EL (cell line): ENCODE measurements at places on chromosomes 4 and X.
A peak's percentile ranks its signal among the peaks of the same experiment; 100 is the strongest.

GRCh38 chr4:77308843-77309242, 151.8 kb downstream of the CCNG2 start:
- peak; percentile 17 for DNase-seq

- DNase-seq, result no peak
Measured at GRCh38 chr4:105710012-105710600, 1.5 kb downstream of the GSTCD start.

DNA sequence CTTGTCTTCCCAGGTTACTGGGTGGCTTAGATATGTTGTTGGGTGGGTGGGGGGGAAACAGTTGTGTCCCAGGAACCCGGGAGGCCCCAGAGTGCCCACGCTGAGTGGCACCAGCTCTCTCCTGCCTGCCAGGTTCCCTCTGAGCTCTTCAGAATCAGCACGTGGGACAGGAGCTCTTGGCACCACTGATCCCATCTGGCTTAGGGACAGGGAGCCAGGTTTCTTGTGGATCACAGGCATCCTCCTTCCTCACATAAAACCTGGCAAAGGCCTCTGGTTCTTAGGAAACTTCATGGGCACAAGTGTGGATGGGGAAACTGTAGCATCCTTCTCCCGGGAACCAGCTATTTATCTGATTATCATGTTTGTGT, 3.4 kb downstream of the GPR78 start:
- DNase-seq, result no peak

GRCh38 chr4:167774646-167775045, 317.7 kb upstream of the ANXA10 start:
- DNase-seq, result peak; percentile 31

- DNase-seq, result no peak
Measured at GRCh38 chr4:186762361-186762760, 38.7 kb upstream of the FAT1 start.

DNA sequence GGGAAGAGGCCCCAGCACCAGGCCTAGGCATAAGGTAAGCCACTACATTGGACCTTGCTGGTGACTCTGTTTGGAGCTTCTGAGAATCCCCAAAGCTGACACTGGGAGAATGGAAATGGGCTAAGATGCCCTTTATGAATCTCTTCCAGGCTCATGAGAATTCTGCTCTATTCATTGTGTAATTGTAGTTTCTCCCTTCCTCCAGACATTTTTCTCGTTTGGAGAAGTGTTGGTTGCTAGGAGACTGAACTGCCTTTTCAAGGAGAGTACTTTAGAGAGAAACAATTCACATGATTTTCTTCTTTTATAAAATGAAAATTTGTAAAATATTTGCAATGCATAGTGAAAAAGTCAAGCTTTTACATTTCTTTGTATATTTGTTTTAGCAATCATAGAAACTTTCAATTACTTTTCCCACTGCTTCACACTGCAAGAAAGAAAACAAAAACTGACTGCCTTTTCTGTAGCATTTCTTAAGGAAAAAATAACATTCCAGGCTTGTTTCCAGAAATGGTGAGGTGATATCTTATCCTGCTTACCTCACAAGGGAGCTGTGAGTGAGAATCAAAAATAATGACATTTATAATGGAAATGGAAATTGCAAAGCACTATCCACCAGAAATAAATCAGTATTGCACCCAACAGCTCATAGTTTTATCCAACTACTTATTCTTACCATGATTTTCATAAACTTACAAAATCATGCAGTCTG, 24.9 kb upstream of the DCHS2 start:
- no peak for DNase-seq

- no peak for DNase-seq
Measured at GRCh38 chr4:97121493-97121892, 1021.8 kb downstream of the STPG2 start.

GRCh38 chr4:110586131-110586850, 36.6 kb downstream of the PITX2 start:
- peak; percentile 59 for DNase-seq

- DNase-seq, result no peak
Measured at GRCh38 chr4:102683881-102684609, 76.7 kb downstream of the MANBA start.

DNA sequence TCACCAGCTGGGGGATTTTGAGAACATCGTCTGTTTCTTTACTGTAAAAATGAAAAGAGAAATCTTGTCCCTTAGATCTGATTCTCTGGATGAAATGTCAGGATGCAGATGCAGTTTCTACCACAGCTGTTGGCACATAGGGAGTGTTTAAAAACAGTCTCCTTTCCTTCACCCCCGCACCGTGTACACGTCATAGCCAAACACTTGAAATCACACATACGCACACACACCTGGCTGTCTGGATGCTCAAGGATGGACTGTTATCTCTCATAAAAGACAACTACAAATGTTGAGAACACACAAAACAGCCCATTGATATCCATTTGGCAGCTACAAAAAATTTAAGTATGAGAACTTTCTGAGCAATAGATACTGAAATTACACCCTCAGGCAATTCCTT, 275.8 kb upstream of the CLNK start:
- DNase-seq, result no peak

DNA sequence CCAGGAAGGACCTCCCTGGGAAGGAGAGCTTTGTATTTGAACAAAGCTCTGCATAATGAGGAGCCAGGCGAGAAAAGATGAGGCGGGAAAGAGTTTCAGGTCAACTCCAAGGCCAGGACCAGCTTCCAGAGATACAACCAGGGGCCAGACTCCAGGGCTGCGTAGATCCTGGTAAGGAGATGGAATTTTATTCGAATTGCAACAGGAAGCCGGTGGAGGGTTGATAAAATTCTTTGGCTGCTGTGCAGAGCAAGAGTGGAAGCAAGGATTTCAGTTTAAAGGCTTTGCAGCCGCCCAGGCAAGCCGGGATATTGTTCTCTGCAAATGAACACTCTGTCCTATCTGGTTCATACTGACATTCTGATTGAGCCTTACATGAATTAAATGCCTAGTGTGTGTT, 40.2 kb upstream of the CBR4 start:
- DNase-seq, result no peak

DNA sequence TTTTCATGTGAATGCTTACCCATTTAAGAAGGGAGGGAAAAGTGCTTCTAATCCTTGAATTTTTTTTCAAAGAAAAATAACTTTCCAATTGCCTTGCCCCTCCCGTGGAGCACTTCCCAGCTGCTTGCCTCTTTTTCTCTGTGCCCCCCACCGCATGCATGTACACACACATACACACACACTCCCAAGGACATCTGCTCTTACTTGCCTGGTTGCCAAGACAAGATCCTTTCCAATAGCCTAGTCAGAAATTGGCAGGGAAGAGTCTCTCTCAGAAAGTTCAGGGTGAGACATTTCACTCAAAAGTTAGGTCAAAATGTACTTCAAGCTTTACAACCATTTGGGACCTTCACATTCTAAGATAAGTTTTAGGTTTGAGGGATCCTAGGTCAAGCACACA, 10.9 kb downstream of the HHIP start:
- DNase-seq, result no peak

- no peak for DNase-seq
Measured at GRCh38 chr4:41181037-41181436, 33.3 kb downstream of the APBB2 start.

DNA sequence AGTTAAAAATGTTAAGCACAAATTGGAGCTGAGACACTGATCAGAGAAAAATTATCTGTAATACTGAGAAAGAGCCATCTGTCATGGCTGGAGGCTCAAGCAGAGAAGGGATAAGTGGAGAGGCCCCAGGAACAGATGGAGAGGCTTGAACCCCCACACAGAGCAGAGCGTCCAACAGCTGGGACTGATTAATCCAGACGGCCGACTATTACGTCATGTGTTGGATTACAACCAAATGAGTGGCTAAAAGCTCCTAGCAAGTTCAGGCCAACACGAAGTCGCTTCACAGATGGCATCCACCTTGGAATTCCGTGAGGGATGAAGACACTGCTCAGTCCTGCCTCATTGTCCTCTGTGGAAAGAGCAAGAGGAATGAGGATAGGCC, 57.7 kb upstream of the ATXN3L start:
- peak; percentile 86 for DNase-seq

GRCh38 chrX:19887911-19888879, 795 bp upstream of the SH3KBP1 start:
- DNase-seq, result peak; percentile 77

DNA sequence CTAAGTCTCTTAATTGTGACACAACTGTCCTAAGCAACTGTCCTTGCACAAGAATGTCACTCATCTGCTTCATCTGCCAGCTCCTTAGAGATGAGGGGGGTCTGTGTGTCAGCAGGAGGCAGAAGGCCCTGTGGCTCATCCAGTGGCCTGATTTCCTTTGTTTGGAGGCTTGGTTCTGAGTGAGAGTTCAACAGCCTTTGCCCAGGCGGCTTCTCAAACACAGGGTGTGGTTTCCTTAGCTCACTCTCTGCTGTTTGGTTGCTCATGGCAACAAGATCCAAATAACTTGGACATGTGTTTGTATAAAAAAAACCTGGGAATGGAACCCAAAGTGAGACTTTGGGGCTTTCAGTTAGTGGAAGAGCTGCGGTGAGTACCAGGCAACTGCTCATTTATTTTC, 46.6 kb downstream of the MAP7D3 start:
- peak; percentile 57 for DNase-seq

DNA sequence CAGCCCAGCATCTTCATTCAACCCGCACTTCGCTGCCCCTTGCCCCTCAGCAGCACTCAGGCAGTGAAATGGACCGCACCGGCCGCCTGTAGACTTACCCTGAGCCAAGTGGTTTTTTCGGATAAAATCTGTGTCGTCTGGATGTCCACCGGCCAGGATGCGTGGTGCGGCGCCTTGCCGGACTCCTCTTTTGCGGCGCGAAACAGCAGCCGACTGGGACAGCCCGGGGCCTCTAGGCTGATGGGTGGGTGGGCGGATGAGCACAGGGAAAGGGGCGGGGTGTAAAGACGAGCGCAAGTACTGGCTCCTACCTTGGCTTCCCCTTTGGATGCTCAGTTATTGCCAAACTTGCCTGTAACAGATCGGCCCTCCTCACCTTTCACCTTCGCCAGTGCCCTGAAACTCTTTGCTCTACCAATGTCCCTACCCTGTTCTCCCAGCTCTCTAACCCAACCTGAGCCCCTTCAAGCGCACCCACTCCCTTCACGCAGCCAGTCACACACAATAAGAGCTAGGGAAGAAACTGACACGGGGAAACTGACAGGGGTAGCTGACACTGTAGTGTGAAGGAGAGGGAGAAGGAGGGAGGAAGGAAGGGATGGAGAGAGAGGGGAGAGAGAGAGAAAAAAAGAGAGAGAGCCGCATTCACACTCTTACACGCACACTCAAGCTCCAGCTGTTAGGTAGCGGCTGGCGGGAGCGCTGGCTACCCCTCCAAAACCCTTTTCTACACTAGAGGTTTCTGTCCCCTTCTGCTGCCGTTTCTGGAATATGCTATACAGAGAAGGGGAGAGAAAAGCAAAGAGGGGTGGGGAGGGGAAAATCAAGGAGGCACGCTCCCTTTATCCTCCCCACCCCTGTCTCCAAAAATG, 559 bp downstream of the TRPC5 start:
- no peak for DNase-seq

GRCh38 chr4:85928775-85929591, 430.9 kb downstream of the MAPK10 start:
- DNase-seq, result peak; percentile 54

DNA sequence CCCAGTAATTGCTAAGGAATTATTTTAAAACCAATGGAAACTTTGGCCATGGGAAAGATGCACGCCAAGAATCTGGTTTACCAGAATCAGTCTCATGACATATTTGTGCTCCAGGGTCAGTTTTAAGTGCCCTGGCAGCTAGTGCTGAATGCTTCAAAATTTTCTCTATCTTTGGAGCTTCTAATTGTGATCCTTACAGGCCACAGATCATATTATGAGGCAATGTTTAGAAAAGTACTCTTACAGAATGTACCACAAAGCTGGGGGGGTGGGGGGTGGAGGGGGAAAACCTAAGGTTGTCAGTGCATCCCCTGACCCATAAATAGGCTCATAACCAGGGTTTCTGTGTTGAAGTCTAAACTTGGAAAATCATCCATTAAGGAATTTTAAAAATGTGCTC, 514.5 kb downstream of the INPP4B start:
- peak; percentile 53 for DNase-seq

GRCh38 chrX:133405498-133406185, 9.6 kb downstream of the GPC4 start:
- DNase-seq, result no peak

DNA sequence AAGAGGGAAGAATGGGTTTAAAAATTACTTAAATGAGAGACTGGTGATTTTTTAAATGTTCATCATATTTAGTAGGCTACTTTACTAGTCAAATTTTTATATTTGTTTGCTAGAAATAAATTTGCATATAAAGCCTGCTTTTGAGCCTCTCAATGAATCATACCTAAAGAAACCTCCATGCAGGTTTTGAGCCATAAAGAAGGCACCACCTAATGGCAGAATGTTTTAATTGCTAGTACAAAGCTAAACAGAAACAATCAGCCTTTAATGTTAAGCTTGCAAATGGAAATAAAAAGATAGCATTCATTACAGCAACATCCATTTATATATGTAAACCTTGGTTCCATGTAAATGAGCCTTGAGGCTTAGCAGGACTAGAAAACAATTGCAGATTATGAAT, 989.7 kb downstream of the CCSER1 start:
- DNase-seq, result no peak

DNA sequence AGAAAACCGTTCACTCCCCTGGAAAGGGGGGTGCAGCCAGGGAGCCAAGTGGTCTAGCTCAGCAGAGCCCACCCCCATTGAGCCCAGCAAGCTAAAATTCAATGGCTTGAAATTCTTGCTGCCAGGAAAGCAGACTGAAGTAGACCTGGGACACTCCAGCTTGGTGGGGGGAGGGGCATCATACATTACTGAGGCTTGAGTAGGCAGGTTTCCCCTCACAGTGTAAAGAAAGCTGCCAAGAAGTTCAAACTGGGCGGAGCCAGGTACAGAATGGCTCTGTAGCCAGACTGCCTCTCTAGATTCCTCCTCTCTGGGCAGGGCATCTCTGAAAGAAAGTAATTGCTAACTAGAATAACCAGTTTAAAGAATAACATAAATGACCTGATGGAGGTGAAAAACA, 372.3 kb upstream of the F9 start:
- no peak for DNase-seq
